ENCODE measurements at places on chromosomes 3 and 15. TPM values are rescaled to one million over a fixed set of nuclear protein-coding genes. Genes with fewer than 3 reads are reported as not detected.

NECTIN3 gene
- total RNA-seq: 23.2 TPM

CHDH gene
- 1.8 TPM for total RNA-seq

CASR gene
- total RNA-seq: not detected

MTFMT gene
- 27.5 TPM for total RNA-seq

NXPE3 gene
- 19.4 TPM for total RNA-seq

DOCK3 gene
- total RNA-seq: 0.38 TPM

GASK1A gene
- total RNA-seq: not detected

IGSF11 gene
- 4.6 TPM for total RNA-seq

Data from A549 treated with AZD2906 at 1 μM for 4 hours (cell line).